ENCODE measurements at places on chromosomes 11 and 22. TPM values are rescaled to one million over a fixed set of nuclear protein-coding genes. Genes with fewer than 3 reads are reported as not detected.

LYVE1 gene
- 22.6 TPM for polyA plus RNA-seq

OR4A16 gene
- not detected for polyA plus RNA-seq

PKP3 gene
- 46.8 TPM for polyA plus RNA-seq

LDHAL6A gene
- not detected for polyA plus RNA-seq

WBP2NL gene
- polyA plus RNA-seq, result 0.42 TPM

CHRNA10 gene
- 1.5 TPM for polyA plus RNA-seq

OR2AG1 gene
- polyA plus RNA-seq, result not detected

MGAT3 gene
- 5.6 TPM for polyA plus RNA-seq

ADSL gene
- 62.9 TPM for polyA plus RNA-seq

SLC7A4 gene
- polyA plus RNA-seq, result 0.96 TPM

DEFB131B gene
- polyA plus RNA-seq, result not detected

ENTHD1 gene
- not detected for polyA plus RNA-seq

CHEK1 gene
- polyA plus RNA-seq, result 2.3 TPM

NEU3 gene
- polyA plus RNA-seq, result 4.1 TPM

CABP7 gene
- 0.12 TPM for polyA plus RNA-seq

CCDC15 gene
- polyA plus RNA-seq, result 0.91 TPM

OR4D5 gene
- not detected for polyA plus RNA-seq

OR2AG2 gene
- polyA plus RNA-seq, result not detected

MSANTD4 gene
- 8.4 TPM for polyA plus RNA-seq

Measured in lung (tissue), 17 donors.